ENCODE measurements at places on chromosomes 12 and 14.

- DNase-seq: no peak
Observed at GRCh38 chr14:69531135-69531534, 43.5 kb downstream of the CCDC177 start.

DNA sequence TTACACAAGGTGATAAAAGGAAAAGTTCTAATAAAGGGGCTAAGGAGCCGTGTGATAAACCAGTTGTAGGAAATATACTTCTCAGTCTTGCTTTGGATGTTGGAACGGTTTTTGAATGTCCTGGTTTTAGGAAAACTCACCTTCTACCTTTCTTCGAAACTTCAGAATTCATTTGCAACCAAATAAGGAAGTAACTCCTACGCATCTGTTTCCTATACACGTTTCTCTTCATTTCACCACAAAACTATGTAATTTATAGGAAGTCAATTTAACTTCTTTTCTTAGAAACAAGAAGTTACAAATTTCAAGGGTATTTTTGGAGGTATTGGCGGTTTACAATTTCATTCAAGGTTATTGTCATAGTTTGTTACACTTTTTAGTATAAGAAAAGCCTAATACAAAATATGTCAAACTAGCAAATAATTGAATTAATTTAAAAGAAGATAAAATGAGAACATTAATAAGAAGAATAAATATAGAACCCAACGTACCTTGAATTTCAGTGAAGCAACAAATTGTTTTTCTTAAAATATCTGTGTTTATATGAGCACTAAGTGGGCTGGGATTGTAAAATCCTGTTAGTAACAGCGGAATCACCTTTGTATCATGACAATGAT lies 33.2 kb upstream of the CD69 start:
- no peak for DNase-seq

DNA sequence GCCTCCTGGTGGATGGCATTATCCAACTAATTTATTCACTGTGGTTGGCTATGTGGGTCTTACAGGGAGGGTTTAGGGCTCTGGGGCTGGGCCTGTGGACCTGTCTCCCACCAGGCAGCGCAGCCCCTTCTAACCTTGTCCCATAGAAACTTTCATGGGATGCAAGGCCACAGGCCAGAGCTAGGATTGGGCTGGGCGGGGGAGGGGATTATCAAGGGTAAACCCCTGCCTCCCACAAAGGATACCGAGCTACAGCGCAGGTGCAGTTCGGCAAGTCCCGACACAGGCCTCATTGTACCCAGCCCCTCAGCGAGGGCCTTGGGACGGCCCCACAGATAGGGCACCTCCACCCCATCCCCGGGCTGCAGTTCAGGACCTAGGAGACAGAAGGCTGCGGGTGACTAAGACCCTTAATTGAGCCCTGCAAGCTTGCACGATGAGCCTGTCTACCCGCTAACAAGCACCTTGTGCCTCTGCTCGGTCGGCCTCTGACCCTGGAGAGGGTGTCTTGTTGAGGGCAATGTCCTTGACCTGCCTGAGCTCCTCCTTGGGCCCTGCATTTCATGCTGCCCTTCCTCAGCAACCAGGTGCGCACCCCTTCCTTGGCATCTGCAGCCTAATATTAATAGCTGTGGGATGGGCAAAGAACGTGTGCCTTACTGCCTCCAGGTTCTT lies 46.7 kb downstream of the PSMA6 start:
- no peak for DNase-seq

GRCh38 chr12:99140017-99140720 lies 495.1 kb downstream of the APAF1 start:
- no peak for DNase-seq

DNA sequence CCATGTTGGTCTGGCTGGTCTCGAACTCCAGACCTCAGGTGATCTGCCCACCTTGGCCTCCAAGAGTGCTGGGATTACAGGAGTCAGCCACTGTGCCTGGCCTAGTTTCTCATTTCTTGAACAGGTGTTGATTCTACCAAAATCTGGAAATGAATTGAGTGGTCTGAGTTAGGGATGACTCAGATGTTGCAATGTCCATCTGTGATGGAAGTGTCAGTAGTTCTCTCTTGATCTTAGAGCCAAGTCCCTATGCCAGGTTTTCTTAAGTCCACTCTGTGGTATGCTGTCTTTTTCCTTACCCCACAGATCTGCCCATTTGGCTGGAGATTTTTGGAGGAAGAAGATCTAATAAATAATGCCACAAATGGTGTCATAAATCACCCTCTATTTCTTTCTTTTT lies 12.6 kb downstream of the SNAPC1 start:
- no peak for DNase-seq

DNA sequence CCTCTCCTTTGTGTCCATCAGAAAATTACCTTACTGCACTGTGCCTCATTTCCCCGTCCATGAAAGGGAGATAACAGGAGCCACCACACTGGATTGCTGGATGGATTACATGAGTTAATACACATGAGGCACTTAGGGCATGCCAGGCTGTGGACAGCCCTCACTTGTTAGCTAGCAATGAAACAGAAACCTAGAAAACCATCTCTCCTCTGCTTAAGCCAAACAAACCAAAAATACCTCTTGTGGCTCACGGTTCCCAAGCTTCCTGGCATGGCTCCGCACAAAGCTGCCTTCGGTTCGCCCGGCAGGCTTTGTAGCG lies 660 bp upstream of the HCFC2 start:
- DNase-seq: peak; percentile 16

DNA sequence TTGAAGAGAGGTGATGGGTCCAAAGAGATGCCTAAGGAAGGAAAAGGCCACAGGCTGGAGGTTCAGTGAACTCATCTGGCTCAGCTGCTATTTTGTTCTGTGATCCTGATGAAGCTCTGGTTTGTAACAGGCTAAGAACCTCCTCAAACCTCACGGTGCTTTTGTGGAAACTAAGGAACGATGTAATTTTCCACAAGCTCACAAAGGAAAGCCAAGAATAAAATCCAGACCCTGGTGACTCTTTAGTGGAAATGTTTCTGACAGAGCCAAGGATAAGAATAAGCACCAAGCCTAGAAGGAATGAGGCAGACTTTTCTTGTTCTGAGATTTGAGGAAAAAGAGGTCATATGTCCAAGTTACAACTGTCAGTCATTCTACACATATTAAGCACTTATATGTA lies 93.6 kb downstream of the SLC24A4 start:
- DNase-seq: no peak

GRCh38 chr14:26389646-26390508 lies 208.0 kb downstream of the NOVA1 start:
- DNase-seq: no peak

DNA sequence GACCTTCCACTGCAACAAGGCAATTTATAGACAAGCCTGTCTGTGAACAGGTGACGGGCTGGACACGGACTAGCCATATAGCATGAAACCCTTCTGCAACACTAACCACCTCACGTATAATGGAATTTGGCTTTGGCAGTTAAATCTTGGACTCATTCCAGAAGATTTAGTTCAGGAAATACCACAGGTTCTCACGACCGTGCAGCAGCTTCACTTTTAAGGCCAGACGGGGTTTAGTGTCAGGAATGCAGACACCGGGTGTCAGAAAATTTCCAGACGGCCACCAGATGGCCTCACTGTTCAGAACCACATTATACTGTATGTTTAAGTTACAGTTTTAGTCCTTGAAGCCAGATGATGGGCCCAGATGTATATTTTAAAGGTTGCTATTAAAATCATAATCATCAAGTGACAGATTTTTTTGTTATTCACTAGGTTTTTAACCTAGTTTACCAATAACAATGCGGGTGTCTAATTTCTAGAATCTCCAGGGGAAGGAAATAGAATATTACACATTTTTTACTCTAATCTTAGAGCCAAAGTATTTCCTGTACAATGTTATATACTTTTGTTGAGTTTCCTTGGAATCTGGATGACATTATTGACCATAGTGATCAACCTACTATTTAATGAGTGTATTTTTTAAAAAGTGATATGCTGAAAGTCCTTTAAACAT lies 90.5 kb upstream of the TMPO start:
- no peak for DNase-seq

DNA sequence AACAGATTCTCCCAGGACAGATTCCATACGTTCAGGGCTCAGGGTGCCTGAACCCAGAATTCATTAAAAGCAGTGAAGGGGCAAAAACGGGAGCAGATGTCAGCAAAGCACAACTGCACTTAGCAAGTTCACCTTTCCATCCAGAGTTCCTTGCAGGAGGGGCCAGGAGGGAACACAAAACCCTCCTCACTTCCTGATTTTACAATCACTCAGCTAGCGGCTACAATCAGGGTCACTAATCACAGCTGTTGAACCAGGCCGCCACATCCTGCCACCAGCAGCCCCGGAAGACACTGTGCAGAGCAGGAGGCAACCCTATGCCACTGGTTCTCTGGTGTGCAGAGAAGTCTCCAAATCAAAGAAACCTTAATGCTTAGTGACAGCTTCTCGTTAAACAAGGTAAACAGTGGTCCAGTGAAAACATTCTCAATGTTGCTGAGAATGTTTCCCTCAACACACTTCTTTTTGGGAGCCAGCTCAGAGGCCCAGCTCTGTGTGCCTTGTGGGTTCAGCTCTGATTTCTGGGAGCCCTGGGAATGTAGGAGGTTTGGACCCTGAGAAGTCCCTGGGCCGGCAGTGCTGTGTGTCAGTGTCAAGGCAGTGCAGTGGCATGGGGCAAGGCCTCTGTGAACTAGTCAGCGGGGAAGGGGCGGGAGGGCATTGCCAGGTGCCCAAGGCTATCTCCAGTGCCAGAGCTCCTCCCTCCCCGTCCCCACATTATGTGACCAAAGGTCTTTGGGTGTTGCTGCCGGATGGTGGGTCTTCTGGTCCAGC lies 54.5 kb downstream of the VCPKMT start:
- DNase-seq: peak; percentile 56

- no peak for DNase-seq
Observed at GRCh38 chr14:104049576-104050240, 35.8 kb upstream of the ASPG start.

DNA sequence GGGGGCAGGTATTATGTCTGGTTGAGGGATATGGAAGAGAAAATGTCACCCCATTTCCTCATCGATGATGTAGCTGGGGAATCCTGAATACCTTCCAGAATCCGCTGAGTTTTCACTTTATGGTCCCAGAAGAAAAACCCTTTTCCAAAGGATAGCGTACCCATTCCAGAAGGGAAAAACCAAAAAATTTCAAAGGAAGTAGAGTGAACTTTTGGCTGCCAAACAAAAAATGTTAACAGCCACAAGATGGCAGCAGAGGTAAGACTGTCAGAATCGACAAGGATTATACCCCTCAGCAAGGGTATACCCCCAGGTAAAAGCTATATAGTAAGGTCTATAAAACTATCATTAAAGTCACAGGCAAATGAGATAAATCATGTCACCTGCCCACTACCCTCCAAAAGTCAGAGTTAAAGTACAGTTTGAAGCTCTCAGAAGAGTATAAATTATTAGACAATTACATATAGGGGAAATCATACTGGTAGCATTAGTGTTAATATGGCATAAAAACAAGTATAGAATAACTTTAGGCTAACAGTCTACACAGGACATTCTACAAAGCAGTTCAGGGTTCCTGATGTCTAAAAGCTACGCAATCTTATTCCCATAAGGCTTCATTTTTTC lies 18.0 kb downstream of the ACIN1 start:
- no peak for DNase-seq

DNA sequence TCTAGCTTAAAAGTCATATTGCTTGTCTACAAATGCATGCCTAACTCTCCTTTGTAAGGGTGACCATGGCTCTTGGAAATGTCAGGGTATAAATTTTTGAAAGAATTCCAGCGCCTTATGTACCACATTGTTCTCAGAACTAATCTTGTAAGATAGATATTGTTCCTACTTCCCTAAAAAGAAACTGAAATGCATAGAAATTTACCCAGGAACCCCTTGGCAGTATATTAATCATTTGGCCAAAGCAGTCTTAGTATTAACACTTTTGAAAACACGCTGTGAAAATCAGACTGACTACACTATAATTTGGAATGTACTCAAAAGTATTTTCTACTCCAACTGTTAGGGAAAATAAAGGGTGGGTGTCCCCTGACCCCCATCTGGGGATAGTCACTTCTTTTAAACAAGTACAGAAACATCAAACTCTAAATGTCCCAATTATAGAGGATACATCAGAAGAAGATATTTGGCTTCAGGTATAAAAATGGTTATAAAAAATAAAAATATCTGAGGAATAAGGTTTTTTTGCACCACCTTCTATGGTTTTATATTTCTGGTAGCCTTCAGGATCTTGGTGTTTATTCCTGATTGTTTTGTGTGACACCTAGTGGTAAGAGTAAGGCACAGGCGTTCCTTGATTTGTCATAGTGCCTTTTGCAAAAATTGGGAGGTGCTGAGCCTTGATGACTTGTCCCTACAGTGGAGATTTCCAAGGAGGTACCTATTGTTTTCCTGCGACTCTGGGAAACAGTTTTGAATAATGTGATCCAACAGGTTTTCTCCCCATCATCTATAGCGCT lies 2.2 kb upstream of the NFKBIA start:
- no peak for DNase-seq

DNA sequence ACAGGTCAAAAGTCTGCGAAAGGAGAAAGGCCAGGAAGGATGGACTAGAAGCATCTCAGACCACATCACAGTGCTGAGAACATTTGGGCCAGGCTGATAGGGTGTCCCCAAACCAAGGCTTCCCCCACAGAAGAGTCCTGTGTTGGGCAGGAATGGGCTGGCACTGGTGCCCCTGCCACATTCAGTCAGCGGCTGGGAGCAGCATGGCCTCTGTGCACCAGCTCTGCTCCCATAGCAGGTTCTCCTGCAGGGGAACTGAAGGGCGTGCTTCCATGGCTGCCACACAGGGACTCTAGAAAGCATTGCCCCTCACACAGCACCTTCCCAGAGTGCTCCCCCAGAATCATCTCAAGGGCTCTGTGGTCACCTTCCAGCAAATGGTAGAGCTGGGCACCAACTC lies 17.5 kb downstream of the EVL start:
- no peak for DNase-seq

GRCh38 chr14:93717668-93718320 lies 70.5 kb downstream of the PRIMA1 start:
- no peak for DNase-seq
